ENCODE measurements at places on chromosomes 3 and 15.
A peak's percentile ranks its signal among the peaks of the same experiment; 100 is the strongest.

GRCh38 chr3:10725846-10726245 lies 90.2 kb upstream of the SLC6A11 start:
- DNase-seq = no peak

- no peak for DNase-seq
Measured at GRCh38 chr3:51568996-51569395, 30.5 kb downstream of the RAD54L2 start.

DNA sequence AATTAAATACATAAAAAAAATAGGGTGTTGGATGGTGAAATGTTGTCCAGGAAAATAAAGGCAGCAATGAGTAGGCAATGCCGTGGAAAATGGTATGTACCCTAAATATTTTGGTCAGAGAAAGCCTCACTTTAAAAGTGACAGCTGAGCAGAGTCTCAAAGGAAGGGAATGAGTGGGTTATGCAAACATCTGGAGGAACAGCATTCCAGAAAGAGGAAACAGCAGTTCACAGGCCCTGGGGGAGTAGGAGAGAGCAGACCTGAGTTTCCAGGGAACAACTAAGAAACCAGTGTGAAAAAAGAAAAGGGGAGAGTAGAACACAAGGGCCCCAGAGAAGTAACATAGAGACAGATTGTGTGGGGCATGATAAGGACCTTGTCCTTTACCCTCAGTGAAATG lies 230.0 kb upstream of the CNTN3 start:
- DNase-seq = no peak

GRCh38 chr3:30187366-30187765 lies 419.0 kb upstream of the TGFBR2 start:
- DNase-seq = no peak

- DNase-seq = peak; percentile 18
Measured at GRCh38 chr3:56055546-56055945, 412.7 kb downstream of the ERC2 start.

DNA sequence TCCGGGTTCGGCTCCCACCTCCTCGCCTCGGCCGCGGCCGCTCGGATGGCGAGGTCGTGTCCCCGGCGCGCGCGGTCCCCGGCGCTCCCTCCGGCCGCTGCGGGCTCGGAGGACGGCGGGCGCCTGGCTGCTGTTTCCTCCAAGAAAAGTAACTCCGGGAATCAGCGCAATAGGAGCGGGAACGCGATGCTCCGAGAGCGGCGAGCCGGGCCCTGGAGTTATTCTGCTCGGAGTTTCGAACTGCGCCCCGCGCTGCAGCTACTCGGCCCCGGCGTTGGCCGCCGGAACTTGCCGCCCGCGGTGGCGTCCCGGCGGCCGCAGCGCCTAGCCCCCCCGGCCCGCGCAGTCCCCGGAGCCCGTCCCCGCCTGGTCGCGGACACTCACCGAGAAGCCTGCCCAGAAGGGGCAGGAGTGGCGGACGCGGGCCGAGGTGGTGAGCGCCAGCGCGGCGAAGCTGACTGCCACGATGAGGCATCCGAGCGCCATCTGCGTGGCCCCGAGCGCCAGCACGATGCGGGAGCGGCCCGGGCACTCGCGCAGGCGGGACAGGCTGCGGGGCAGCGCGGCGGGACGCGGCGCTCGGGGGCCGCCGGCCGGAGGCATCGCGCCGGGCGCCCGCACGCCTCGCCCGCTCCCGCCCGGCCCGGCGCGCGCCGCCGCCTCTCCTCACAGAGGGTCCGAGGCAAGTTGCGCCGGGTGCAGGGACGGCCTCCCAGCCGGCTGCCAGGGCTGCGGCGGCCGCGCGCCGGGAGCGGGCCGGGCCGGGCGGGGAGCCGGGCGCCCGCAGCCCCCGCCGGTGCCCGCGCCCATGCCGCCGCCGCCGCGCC lies 251.9 kb downstream of the TJP1 start:
- no peak for DNase-seq

DNA sequence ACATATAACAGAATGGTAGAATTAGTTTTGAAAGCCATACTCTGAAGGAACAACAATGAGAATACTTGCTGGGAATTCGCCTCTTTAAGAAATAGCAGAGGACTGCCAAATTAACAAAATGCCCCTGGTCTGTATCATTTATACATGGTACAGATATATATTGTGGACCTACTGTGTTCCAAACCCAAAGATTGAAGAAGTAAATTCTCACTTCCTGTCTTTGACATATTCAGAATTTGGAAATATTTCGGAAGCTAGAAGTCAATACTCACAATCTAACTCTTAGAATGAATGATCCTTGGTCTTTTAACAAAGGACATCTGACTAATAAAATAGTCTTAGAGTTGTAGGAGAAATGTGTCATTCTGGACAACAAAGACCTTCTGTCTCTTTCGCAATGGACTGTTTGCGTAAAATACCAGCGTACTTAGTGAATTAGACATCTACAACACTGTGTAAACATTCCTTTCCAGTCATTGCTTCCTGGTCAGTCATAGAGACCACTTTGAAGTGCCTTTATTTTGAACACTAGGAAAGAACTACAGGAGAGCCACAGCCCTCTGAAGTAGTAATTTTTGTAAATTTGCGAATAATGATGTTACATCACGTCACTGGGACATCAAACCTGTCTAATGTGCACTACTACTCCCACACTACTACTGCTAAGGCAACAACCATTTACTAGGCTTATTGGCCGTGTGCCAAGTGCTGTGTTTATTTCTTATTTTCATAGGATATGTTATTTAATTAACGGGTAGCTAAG lies 68.0 kb downstream of the CHL1 start:
- peak; percentile 89 for DNase-seq

GRCh38 chr15:62455441-62455921 lies 290.4 kb upstream of the C2CD4B start:
- no peak for DNase-seq

- peak; percentile 84 for DNase-seq
Measured at GRCh38 chr3:16069149-16069922, 105.1 kb upstream of the GALNT15 start.

DNA sequence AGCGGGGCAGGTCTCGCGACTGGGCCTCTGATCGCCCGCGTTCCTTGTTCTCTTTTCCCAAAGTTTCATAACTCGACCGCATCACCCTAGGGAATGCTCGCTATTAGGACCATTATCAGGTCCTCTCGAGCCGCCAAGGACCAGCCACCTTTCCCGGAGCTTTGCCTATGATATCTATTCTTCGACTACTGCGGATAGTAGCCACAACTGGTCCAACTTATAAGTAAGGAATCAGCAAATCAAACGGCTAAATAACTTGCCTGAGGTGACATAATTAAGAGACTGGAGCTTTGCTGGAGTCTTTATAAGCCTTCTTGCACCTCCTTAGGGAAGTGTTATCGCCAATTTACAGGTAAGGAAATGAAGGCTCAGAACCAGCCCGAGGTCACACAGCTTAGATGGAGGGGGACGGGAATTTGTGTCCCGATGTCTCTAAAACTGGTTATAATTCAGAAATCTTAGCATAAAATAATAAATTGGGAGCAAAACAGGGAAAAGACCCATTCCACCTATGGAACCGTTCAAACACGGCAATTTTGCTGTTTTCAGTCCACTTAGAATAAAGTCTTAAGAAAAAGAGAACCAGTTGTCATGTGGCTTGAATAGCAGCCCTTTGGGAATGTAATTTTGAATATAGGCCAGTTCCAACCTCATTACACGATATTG lies 479 bp upstream of the PLD1 start:
- no peak for DNase-seq

DNA sequence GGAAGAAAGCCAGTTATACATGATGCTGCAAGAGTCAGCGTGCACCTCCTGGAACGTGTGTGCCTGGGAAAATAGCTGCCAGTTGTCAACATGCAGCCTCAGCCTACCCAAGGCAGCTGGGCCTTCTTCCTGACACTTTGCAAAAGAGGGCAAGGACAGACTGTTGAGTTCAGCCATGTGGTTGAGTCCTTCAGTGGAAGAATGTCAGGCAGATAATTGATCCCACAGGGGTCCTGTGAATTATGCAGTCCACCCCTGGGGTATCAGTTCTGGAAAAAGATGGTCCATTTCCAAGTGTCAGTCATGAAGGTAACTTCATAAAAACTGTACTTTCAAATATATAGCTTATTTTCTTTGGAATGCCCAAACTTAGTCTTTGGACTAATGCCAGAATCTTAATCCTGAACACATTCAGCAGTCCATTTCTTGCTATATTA lies 79.6 kb downstream of the ARNT2 start:
- peak; percentile 31 for DNase-seq

DNA sequence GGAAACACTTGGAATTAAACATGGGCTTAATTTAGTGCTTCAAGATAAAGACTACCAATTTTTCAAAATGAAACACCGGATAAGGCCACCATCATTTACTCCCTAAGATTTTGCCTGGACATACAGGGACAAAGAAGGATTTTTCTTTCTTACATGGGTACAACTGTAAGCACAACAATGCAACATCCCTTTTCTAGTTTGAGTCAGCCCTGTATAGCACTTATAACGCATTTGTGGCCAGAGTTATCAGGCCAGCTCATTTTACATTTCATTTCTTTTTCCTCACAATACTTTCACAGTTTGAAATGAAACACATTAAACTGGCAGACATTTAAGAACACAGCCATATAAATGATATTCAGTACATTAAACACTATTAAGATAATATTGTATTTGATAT lies 9.8 kb upstream of the SUCNR1 start:
- DNase-seq = no peak

GRCh38 chr3:24487325-24488262 lies 7.1 kb downstream of the THRB start:
- DNase-seq = no peak

DNA sequence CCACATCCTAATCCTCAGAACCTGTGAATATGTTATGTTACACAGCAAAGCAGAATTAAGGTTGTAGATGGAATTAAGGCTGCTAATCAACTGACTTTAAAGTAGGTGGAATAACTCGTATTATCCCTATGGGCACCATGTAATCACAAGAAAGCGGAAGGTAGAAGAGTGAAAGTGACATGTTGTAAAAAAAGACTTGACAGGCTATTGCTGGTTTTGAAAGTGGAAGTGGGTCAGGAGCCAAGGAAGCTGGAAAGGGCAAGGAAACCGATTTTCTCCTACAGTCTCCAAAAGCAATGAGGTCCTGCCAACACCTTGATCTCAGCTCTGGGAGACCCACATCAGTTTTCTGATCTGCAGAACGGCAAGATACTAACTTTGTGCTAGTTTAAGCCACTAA lies 6.6 kb downstream of the TP63 start:
- no peak for DNase-seq

GRCh38 chr3:40181182-40181581 lies 128.3 kb upstream of the EIF1B start:
- DNase-seq = no peak

DNA sequence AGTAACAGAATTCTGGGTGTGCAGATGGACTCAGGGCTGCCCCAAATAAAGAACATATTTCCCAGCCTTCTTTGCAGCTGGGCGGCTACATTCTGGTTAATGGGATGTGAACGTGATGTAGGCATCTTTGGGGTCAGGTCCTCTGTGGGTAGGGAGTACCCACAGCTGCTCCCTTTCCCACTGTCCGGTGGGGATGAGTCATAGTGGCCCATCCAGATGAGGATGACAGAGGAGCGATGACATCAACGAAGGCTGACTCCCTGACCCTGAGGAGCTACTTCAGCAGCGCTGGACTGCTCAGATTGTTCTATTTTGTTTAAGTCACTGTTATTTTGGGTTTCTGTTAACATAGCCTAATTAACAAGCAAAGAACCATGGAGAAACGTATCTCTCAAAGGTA lies 38.0 kb downstream of the SRPRB start:
- no peak for DNase-seq

GRCh38 chr3:66609660-66610561 lies 109.1 kb upstream of the LRIG1 start:
- DNase-seq = peak; percentile 50

DNA sequence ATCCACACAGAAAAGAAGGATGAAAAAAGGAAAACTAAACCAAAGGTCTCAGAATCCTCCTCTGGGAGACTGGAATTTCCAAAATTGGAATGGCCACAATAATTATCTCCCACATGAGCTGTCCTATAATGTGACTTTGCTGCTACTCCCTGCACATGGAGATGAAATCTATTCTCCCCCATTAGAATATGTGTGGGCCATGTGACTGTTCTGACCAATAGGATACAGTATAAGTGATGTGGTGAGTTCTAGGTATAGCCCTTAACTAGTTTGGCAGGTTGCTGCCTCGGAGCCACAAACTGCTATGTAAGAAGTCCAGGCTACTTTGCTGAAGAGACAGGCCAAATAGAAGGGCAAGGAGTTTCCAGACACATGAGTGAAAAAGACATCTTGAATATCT lies 5.2 kb downstream of the TRIM59 start:
- DNase-seq = no peak

DNA sequence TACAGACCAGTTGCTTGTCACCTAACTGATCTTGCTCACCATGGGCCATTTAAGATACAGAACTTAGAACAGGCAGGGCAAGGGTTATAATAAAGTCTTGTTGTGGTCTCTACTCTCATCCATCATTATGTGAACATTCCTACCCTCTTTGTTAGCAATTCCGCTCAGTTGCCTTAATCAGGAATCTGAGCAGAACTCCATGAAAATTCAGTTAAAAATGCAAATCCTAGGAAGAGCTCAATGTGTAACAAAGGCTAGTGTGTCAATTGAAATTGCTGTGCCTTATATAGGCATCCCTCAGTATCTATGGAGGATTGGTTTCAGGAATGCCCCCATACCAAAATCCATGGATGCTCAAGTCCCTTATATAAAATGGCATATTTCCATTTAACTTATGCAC lies 44.5 kb downstream of the CP start:
- no peak for DNase-seq

GRCh38 chr15:75712668-75713337 lies at the start of gene CSPG4:
CSPG4 (minus strand) TSS chr15:75712848; CDS start chr15:75712755, 93 bp downstream.
- peak; percentile 64 for DNase-seq

DNA sequence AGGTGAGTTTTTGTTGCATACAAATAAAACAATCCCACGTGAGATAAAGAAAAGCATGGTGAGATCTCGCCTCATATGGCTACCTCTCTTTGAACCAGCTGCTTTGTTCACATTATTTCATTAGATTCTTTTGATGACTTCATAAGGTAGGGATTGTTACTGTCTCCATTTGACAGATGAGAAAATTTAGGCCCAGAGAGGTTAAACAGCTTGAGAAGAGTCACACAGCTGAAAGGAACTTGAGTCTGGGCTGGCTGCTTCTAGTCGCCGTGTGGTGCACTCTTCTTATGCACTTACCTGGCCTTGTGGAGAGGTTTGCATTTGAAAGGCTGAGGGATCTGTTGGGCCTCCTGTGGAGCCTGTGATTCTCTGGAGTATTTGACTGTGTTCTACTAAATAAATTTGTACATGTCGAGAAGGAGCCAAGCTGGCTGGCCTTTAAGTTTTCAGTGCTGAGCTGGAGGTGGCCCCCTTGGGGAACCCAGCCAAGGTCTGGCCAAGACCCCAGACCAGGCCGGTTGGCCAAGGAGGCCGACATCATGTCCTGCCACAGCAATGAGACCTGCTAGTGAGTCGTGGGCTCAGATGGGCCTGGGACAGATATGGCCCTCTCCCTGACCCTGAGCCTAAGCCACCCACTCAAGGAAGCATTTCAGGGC lies 125.1 kb downstream of the SMAD6 start:
- DNase-seq = no peak

DNA sequence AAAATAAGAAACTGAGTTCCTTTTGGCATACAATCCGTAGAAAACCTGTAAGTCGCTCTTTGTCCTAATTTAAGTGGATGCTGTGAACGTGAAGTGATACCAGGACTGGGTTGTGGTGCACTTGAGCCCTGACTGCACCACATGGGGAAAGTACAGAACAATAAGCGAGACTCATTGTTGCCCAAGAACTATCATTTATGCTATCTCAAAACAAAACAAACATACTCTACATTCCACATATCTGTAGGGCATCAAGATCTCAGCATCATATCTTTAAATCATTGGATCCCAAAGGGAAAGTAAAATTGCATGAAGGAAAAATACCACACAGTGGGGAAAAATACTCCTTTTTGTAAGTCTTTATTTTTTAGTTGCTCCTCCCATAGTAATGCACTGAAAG lies 580.3 kb downstream of the MECOM start:
- no peak for DNase-seq
